ENCODE measurements at places on chromosomes 4 and X.

DNA sequence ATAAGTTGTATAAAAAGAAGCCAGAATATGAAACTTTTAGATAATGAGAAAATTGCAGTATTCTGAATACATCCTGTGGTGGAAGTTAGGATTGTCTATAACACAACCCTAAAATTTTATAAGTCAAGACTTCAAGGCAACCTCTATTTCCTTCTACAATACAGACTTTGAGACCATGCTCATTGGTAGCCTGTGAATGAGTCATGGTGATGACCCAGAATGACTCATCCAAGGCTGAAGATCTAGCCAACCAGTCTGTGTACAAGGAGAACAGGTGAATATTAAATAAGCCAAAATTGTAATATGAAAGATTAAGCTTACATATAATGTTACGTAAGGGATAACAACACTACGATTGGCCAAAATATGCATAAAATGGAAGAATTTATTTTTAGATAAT, 475.9 kb upstream of the GALNT7 start:
- no peak for DNase-seq

GRCh38 chrX:133374874-133375387, 40.4 kb downstream of the GPC4 start:
- DNase-seq: no peak

DNA sequence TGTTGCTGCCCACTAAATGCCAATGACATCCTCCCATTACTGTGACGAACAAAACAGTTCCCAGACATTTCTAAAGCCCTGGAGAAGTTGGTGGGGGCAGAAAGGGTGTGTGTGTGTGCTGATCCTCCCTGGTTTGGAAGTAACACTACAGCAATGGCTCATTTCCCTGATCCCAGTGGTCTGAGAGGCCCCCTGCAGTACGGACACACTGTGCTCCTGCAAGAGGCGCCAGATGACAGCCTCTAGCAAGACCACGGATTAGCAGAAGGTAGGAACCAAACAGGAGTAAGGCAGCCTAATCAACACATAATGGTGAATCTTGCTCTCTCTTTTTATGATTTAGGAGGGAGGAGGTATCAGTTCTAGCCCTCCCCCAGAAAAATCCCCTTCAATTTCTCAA, 49.6 kb downstream of the CHRDL1 start:
- no peak for DNase-seq

DNA sequence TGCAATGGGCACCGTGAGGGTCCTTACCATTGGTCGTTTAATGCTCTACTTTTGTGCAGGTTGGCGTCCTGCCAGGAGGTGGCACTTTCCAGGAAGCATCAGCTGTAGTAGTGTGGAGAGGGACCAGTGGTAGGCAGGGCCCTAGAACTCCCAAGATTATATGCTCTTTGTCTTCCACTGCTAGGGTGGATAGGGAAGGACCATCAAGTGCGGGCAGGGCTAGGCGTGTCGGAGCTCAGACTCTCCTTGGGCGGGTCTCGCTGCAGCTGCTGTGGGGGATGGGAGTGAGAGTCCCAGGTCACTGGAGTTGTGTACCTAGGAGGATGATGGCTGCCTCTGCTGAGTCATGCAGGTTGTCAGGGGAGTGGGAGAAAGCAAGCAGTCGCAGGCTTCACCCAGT, 134.7 kb downstream of the KLF8 start:
- no peak for DNase-seq

DNA sequence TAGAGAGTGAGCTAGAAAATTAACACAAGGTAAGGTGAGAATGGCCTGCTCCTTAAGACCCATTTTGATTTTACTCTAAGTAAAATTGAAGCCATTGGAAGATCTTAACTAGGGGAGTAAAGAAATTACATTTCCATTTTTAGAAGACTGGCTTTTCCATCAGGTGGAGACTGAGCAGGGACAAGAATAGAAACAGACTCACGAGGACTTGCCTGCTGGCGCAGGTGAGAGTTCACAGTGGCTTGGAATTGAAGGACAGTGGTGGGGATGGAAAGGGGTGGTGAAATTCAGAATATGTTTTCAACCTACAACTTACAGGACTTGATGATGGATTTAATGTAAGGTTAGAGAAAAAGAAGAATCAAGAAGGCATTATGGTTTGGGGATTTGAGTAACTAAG, 427.4 kb downstream of the INPP4B start:
- no peak for DNase-seq

DNA sequence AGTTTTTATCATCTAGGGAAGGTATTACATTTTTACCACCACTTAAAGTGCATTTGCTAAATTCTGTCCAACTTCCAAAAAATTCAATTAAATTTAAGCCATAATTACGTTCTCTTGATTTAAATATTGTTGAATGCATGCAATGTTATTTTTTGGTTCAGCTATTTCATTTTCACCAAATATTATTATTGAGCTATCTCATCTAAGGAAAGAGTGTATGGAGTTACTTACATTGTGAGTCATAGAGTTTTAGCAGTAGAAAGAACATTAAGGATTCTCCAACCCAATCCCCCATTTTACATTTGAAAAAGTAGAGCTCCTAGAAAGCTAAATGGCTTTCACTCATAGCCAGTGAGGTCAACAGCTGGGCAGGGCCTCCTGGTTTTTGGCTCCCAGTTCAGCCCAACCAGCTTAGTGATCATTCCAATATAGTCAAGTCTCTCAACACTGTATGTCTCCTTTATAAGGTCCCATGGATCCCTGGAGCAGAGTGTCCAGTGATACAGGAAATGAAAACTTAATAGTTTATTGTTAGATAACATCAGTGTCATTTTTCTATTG, 60.5 kb downstream of the NDNF start:
- DNase-seq: no peak

DNA sequence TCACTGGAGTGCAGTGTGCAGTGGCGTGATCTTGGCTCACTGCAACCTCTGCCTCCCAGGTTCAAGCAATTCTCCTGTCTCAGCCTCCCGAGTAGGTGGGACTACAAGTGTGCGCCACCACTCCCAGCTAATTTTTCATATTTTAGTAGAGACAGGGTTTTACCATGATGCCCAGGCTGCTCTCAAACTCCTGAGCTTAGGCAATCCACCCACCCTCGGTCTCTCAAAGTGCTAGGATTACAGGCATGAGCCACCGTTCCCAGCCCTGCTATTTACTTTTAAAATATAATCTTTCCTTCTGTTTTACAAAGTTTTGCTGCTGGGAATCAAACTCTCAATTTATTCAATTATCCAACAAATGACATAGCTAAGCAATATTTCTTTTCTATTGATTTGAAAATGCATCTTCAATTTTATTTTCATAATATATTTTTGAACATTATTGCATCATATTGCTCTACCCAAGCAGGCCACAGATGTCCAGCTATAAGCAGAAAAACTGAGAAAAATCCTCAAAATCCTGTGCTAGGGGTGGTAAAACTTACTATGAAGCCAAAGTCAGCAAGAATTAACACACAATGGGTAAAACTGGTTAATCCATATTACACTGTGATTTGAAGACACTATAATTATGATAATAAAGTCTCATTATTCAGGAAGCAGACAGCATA, 5.2 kb downstream of the TIFA start:
- no peak for DNase-seq

GRCh38 chr4:86928400-86929255, 6.2 kb upstream of the AFF1 start:
- DNase-seq: no peak

DNA sequence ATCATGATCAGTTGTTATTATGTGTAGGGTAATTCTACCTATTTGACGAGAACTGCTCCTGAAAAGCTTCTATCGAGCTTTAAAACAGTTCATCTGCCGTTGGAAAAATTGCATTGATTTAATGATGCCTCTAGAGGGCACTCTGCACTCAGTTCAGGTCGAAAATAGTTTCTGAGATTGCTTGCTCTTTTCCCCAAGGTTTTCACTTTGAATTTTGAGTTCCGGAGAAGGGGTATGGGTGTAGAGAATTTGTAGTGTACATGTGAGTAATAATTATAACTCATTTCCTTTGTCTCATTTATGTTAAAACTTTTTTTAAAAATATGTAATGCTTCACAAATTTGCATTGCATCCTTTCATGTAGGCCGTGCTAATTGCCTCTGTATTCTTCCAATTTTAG, 28.4 kb upstream of the TNIP3 start:
- DNase-seq: no peak

- no peak for DNase-seq
Observed at GRCh38 chrX:6679988-6680387, 145.1 kb upstream of the VCX3A start.

DNA sequence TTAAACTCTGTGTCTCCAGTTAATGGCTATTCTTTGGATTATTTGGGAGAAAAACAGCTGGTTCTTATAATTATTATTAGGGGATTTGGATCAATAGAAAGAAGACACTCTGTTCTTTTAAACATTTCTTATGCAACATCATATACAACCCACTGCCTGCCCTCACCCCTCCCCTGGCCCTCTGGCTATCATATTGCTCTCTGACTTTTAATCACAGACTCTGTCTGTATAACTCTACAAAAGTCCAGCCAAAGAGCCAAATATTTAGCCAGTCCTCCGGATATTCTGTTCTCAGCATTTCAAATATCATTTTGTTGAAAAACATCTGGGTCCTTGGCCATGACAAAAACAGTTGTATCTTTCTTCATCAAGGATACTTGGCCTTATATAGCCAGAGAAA, 19.0 kb upstream of the PACRGL start:
- DNase-seq: no peak

- DNase-seq: no peak
Observed at GRCh38 chrX:71532078-71532752, 689 bp upstream of the OGT start.

DNA sequence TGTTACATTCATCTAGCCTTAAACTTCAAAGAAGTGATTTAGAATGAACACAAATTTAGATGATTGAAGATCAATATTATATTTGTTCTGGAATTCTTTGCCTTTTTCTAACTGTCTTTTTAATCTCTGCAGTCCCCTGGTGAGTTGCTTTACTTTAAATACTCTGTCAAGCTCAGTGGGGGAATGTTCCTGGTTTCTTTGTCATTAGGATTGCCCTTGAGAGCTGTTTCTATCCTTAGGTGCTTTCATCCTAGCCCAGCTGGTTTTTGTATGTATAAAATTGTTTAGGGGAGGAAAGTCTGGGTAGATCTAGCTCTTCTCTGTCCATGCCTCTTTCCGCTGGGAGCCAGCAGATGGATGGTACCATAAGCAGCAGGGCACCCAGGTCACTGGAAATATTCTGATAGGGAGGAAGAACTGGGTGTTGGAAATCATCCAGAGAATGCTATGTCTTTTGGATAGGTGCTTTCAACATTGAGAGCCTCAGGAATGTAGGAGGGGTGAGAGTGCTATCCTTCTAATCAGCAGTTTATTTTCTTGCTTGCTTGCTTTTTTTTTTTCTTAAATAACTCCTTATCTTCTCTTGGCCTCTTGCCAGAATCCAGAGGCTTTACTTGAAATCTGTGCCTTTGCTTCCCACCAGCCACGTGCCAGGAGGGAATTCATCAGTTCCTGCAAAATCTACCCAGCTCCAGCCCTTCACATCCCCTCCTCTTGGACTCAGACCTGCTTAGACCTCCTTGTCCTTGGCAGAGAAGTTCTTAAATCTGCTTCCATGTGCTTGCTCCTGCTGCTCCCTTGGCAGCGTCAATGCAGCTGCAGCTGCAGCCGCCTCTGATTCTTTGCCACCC, 215.3 kb upstream of the ANXA3 start:
- DNase-seq: no peak

GRCh38 chr4:87026800-87027495, 92.1 kb downstream of the AFF1 start:
- no peak for DNase-seq

DNA sequence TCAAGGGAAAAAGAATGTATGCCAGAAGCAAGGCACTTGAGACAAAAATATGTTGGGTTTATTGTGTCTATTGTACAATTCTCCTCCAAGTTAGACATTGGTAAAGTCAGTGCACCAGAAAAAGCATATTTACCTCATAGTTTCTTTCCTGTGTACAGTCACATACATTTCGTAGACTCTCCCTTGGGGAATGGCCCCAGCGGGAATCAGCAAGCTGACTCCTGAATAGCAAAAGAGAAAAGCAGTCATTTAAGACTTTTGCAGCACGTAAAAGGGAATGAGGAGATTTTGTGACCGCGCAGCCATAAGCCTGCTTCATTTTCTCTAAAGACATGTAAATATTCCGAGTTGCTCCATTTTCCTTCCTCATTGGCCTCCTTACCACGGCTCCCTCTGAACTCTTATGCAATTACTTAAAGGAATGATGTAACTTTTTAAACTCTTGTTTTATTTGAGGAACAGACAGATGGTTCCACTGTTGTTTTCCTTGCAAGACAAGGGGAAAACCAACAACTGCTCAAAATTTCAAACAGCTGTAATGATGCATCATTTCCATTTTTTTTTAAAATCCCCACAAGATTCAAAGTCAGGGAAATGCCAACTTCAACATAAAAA, 332.7 kb downstream of the UNC5C start:
- no peak for DNase-seq

DNA sequence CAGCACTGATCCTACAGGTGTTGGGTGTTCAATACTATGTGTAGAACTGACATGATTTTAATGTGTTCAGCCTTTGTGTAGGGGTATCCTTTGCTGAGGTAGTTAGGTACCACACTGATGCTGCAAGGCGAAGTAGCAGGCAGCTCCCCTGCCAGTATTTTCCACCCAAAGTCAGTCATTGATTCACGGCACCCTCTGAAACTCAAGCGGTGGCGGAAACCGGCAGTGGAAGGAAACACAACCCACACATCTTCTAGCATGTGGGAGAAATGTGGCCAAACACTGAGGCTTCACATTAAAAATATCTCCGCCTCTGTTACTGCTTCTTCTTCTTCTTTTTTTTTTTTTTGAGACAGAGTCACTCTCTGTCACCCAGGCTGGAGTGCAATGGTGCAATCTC, 126.3 kb downstream of the AASDH start:
- no peak for DNase-seq

DNA sequence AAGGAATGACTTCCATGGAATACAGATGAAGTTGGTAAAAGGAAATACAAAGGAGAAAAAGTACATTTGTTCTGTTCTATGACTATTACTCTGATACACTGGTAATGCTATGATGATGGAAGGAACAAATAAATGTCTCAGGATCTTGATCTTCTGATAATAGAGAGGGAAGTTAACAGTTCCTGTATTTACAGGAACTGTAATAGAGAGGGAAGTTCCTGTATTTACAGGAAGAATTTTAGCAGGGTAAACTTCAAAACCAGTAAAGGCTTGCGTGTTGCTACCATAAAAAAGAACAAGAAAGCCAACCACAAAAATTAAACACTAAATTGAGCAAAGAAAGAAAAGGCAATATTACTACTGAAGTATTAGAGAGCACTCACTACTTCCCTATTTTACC, 91.7 kb upstream of the HPGD start:
- DNase-seq: no peak

- no peak for DNase-seq
Observed at GRCh38 chrX:56564921-56565840, 1.8 kb downstream of the UBQLN2 start.

DNA sequence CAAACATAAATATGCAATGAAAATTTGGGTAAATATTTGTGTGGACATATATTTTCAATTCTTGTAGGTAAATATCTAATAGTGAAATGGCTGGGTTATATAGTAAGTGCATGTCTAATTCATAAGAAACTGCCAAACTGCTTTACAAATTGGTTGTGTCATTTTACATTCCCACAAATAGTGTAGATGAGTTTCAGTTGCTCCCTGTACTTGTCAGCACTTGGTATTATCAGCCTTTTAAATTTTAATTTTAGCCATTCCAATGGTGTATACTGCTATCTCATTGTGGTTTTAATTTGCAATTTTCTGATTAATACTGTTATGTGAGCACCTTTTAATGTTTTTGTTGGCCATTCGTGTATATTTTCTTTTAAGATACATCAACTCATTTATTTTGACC, 23.1 kb upstream of the GABRE start:
- no peak for DNase-seq

- no peak for DNase-seq
Observed at GRCh38 chrX:16310326-16310725, 143.0 kb downstream of the MAGEB17 start.

- no peak for DNase-seq
Observed at GRCh38 chrX:150201391-150201790, 161.7 kb upstream of the MAMLD1 start.
